ENCODE measurements at places on chromosomes 13 and 19.

DNA sequence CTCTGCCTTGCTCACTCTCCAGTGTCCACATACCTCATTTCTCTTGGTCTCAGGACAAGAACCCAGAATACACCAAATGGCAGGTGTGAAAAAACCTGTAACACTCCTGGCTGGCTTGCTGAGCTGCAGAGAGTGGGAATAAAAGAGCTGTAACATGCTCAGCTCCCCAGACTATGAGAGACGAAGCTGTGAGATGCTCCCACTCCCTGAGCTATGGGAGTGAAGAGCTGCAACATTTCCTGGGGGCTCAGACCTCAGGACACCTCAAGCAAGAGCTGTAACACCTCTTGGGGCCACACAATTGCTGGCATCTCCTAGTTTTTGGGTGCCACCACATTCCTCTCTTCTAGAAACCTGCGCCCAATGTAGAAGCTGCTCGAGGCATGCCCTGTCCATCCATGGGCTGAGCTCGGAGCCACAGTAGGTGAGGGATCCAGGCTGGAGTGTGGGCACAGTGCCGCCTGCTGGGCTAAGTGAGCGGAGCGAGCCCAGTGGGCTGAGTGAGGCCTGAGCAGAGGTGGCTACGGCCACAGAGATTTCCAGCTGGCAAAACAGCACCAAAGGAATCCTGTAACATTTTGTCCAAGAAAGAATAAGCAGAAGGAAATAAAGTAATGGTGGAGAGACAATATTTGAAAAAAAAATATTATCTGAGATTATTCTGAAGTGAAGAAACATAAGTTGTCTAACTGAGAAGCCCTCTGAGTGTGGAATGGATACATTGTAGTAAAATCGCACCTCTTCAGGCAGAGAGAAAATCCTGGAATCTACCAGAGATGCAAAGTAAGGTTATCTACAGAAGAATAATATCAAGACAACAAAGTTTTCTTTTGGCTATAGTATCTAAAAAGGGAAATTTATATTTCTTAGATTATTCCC, 186.2 kb upstream of the PCDH9 start:
- no peak for DNase-seq

GRCh38 chr13:106398289-106398688, 137.2 kb downstream of the EFNB2 start:
- DNase-seq: no peak

- DNase-seq: peak; percentile 55
These were observed 33.8 kb upstream of the GARRE1 start for GRCh38 chr19:34220472-34221063.

GRCh38 chr13:103568314-103568713, 502.1 kb upstream of the SLC10A2 start:
- no peak for DNase-seq

DNA sequence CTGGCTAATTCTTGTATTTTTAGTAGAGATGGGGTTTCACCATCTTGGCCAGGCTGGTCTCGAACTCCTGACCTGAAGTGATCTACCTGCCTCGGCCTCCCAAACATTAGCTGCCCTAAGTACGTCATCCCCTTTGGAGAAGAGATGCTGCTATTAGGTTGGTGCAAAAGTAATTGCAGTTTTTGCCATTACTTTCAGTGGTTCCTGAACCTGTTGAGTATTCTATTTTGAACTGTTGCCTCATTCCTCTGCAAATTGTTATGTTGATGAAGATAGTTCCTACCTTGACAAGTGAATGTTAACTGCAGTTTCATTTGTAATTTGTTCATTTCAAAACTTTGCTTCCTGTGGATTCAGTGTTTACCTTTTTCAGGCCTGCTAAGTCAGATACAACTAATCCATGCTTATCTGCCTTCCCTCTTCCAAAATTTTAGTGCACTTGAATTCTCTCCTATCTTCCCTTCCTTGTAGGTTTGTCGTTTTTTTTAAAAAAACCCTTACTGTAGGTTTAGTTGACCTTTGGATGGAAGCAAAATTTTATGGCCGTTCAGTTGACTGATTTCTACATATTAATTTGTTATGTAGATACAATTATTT, 24.0 kb downstream of the ZMYM2 start:
- DNase-seq: no peak

GRCh38 chr13:42574435-42575311, 721 bp downstream of the TNFSF11 start:
- DNase-seq: peak; percentile 17

- DNase-seq: no peak
These were observed 1312.7 kb downstream of the SLITRK1 start for GRCh38 chr13:82569581-82569980.

- no peak for DNase-seq
These were observed 92.9 kb downstream of the PCDH9 start for GRCh38 chr13:67137044-67137735.

DNA sequence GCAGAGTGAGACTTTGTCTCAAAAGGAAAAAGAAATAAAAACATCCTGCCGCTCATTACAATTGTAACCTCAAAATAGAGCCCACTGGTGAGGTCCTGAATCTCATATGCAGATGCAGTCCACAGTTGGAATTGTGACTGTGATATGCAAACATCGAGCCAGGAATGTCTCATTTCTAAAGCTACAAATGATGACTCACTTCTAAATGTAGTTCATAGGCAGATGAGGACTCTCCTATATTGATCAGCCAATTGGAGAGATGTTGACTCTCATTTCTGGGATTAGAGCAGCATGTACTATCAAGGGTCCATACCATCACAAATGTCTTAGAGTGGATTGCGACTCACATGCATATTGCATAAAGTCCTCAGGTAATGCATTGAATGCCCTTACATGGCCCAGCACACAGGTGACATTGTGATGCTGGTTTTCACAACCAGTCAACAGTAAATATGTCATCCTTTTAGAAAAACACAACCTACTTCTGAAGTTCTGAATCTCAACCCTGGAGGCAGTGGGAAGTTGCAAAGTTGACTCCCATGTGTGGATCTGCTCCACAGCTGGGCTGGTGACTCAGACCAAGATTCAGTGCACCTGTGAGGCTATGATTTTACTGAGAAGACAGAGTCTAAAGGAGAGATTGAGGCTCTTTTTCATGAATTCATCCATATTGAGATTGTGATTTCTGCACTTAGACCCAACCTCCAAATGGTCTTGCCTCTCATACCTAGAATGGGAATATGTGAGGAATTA, 16.9 kb upstream of the ZNF254 start:
- DNase-seq: no peak

- DNase-seq: no peak
These were observed 505.3 kb downstream of the COG6 start for GRCh38 chr13:40160618-40161350.

DNA sequence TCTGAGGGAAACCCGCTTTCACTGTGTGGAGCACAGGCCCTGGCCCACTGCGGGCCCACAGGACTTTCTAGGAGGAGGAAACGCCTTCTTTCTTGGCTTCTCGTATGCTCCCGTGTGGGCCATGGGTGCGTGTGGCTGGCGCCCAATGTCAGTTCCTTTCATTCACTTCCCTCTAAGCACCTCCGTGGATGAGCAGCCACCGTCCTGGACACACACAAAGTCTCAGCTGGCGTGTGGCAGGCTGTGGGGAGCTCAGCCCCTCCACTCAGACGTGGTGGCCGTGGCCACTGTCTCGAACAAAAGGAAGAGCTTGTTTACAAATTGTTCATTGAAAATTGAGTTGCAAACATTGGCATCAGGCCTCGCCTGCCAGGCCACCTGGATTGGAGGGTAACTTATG, 240.0 kb upstream of the SGCG start:
- DNase-seq: no peak

- DNase-seq: no peak
These were observed 8.4 kb downstream of the MED16 start for GRCh38 chr19:884420-885211.

GRCh38 chr13:111281751-111282311, 38.6 kb upstream of the TEX29 start:
- DNase-seq: no peak

DNA sequence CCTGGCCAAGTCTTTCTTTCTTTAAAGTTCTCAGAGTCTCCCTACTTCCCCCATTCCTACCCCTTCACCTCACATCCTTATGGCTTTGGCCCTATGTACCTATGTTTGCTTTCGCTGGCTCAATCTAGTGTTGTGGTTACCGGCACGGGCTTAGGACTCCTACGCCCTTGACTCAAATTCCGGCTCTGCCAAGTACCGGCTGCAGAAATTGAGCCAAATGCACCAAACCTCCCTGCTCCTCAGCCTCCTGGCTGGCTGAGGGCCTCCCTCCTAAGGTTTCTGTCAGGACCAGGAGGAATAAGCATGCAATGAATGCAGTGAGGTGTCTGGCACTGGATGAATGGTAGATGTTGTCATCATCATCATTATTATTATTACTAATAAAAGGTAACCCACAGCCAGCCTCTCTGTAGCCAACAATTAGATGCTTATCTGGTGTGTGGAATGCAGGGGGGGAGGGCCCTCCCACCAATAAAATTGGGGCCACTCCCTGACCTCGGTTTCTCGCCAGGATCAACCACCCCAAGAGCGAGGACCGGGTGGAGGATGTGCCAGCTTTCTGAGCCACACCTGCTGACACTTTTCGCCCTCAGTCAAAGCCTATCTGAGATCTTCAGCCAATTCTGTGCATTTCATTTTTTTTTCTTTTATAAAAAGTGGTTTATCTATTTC, 20.7 kb downstream of the KLK5 start:
- DNase-seq: no peak

DNA sequence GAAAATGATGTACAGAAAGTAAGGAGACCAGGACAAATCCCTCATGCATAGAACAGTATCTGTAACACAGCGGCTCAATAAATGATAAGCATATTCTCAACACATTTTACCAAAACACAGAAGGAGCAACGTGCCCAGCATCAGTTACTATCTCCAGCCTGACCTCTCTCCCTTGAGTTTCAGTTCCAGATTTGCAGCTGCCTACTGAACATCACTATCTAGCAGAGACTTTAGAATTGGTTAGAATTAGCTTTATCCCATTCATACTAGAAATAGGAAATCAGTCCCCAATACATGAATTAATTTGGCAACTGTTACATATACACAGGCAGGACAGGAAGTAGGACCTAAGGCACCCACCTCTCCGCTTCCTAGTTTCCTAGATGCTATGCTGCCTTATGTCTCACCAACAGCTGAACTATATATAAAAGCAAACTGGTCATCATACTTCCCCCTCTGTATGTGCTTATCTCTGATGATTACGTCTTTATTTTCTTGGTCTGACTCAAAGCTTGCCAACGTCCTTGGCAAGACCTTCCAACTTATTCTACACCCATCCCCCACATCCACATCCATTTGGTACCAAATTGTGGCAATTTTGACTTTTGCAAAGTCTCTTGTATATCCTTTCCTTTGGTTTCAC, 61.1 kb downstream of the SACS start:
- no peak for DNase-seq

GRCh38 chr19:18464646-18465045, 26.7 kb upstream of the ISYNA1 start:
- DNase-seq: no peak

DNA sequence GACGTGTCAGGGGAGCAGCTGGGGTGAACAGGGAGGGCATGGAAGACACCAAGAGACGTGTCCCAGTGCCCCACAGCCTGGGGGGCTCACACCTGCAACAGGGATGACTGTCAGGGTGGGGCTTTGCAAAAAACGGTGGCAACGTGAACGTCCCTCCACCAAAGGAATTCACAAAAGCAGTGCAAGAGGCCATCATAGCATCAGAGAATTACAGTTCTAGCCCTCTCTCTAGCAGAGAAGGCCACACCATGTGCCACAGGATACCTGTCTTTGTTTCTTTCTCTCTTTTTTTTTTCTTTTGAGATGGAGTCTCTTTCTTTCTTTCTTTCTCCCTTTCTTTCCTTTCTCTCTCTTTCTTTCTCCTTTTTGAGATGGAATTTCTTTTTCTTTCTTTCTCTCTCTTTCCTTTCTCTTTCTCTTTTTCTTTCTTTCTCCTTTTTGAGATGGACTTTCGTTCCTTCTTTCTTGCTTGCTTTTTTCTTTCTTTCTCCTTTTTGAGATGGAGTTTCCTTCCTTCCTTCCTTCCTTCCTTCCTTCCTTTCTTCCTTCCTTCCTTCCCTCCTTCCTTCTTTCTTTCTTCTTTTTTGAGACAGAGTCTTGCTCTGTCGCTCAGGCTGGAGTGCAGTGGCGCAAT, 17.1 kb upstream of the ATP11A start:
- no peak for DNase-seq

- DNase-seq: no peak
These were observed 55.7 kb downstream of the SERP2 start for GRCh38 chr13:44429311-44429710.

DNA sequence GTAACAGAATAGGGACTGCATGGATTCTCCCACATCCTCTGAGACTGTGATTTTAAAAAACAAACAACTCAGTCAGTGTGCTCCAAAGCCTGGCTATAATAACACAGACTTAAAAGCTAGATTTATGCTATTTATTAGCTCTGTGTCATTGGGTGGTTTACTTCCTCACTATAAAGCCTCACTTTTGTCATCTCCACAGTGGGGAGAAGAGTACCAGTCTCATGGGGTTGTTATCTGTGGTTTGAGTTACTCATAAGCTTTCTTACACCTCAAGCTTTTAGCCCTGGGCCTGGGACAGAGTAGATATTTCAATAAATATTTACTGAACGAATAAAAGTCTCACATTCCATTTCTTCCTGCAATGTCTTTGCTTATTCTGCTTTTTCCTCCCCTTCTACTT, 5.3 kb downstream of the RNASEH2B start:
- peak; percentile 48 for DNase-seq

- DNase-seq: no peak
These were observed 18.5 kb downstream of the RNASEH2B start for GRCh38 chr13:50928102-50928501.

- no peak for DNase-seq
These were observed 62.3 kb downstream of the TBC1D4 start for GRCh38 chr13:75419656-75420055.

- no peak for DNase-seq
These were observed 38.9 kb upstream of the NPAS1 start for GRCh38 chr19:46980761-46981160.

Data from CD4-positive, alpha-beta T cell treated with Interleukin-15 for 4 hours (primary cell).